Right hindlimb (tissue), 1 donor: ENCODE measurements at places on chromosomes 11 and 22.

DNA sequence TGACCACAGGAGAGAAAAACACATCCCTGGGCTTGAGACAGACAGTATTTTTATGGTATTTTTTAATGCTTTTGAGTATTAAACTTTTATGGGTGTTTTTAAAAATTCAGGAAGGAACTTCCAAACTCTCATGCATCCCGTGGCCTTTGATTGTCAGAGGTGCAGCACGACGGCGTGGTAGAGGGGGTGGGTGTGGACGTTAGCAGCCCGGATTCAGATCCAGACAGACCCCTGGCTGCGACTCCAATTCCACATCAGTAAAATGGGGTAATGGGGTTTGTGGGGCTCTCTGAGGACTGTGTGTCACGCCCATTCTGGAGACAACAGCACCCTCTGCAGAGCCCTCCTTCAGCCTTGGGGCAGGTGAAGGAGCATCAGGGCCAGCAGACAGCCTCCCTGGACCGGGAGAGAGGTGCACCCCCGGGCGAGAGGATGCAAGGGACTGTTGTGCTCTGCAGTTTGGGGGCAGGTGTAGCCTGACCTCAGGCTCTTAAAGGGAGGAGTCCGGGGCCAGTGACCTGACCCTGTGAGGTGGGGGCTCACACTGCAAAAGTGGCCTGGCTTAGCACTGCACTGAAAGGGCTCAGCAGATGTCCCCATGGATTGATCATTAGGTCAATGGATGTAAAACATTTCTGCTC lies 1024.3 kb downstream of the TBC1D22A start:
- DNase-seq = no peak

DNA sequence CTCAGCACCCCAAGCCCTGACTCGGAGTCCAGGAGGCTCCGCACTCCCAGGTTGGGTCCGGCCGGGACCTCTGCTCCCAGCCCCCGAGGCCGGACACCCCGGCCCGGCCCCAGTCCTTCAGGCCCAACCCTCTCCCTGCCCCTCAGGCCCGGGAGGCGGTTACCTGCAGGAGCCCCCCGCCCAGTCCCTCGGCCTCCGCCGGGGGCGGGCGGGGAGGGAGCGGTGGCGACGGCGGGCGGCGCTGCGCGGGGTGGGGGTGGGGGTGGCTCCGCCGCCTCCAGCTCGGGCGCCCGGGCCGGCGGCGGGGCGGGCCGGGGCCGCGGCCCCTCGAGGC lies 310 bp downstream of the TCF20 start:
- no peak for DNase-seq

DNA sequence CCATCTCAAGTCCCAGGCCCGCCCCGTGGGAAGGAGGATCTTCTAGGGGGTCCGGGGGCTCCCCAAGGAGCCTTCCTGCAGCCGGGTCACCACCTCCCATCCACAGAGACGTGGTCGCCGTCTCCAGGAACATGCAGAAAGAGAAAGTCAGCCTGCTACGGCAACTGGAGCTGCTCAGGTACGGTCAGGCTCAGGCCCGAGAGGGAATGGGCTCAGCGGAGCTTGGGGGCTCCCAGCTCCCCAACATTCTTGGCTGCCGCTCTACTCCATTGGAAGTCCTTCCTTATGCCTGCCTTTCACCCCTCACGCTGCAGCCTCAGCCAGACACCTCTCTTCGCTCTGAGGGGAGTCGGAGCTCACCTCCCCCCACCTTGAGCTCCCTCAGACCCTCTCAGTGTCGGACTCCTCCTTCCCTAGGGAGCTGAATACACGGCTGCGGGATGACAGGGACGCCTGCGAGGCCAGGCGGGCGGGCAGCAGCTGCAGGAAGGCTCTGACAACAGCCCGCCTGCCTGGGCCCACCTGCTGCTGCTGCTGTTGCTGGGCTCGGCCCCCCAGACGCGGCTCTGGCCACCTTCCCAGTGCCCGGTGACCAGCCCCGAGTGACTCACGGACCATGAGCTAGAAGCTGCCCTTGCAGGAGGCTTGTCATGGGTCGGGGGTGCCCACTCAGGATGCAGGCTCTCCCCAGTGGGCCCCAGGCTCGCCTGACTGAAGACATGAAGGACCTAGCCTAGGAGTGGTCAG lies 1.5 kb upstream of the CD151 start:
- peak; percentile 73 for DNase-seq

DNA sequence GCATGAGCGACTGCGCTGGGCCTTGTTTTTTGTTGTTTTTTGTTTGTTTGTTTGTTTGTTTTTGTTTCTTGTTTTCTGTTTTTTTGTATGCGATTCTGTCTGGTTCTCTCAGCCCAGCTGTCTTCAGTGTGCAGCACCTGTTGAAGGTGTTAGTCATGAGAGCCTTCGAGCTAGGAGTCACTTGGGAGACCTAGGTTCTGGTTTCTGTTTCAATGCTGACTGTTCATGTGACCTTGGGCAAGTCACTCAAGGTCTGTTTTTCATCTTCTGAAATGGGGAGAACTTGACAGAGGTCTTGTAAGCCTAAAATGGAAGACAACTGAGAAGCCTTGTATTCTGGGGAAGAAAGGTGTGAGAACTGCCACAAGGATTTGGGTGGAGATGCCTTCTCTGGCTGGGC lies 1.8 kb downstream of the DCPS start:
- no peak for DNase-seq

DNA sequence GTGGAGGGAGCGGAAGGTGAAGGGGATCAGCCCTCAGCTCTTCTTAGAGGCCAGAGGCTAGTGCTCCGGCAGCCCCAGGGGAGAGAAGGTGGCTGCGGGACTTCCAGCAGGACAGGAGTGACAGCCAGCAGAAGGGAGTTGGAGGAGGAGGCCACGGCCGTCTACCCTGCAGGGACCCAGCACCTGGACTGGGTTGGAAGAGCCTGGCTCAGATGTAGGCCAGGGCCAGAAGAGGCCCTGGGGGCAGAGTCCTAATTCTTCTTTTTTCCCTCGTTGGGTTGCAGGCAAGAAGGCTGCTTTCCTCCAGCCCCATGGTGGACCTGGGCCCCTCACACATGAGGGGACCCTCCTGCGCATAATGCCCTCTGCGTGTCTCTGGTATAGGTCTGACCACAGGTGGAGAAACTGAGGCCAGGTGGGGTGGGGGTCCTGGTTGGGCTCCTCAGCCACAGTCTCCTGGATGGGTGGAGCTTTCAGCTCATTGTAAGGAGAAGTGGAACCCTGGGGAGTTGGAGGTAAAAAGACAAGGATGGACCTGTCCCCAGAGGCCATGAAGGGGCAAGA lies 2.3 kb upstream of the MCAM start:
- DNase-seq = no peak

DNA sequence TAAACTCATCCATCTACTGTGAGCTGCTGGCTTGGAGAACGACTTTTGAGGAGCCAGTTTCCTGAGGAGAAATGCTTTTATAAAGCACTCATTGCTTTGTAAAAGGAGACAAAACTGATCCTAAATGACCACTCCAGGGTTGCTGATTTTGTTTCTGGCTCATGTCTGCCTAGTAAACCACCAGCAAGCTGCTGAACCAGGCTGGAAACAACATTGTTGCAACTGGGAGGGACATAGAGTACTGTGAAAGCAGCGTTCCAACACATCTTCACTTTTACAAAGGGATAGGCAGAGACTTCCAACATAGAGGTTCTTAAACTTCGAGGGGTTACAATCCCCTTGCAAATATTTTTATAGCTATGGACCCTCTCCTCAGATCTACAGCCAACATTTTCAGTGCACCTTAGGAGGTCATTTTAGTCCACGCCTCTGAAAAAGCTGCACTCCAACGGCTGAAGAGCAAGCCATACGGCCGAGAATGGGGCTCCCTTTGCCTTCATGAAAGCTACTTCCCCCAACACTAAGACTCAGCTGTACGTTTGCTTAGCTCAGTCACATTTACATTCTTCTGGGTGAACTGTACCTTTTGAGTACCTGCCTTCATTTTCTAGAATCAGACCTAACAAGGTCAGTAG lies 54.7 kb downstream of the PANX1 start:
- no peak for DNase-seq

GRCh38 chr22:39364714-39365491 lies 15.1 kb downstream of the SYNGR1 start:
- DNase-seq = peak; percentile 32

GRCh38 chr11:104731890-104732289 lies 166.4 kb downstream of the CASP12 start:
- DNase-seq = no peak

DNA sequence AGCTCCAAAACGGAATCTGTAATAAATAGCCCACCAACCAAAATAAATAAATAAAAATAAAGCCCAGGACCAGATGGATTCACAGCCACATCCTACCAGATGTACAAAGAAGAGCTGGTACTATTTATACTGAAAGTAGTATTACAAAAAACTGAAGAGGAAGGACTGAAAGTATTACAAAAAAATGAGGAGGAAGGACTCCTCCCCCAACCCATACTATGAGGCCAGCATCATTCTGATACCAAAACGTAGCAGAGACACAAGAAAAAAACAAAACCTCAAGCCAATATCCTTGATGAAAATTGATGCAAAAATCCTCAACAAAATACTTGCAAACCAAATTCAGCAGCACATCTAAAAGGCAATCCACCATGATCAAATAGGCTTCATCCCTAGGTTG lies 65.4 kb downstream of the CYP2R1 start:
- no peak for DNase-seq

- DNase-seq = peak; percentile 93
These were observed at the start of gene RCOR2 for GRCh38 chr11:63916837-63917691. RCOR2 (minus strand) TSS chr11:63917164; CDS start chr11:63916456, 708 bp downstream.

DNA sequence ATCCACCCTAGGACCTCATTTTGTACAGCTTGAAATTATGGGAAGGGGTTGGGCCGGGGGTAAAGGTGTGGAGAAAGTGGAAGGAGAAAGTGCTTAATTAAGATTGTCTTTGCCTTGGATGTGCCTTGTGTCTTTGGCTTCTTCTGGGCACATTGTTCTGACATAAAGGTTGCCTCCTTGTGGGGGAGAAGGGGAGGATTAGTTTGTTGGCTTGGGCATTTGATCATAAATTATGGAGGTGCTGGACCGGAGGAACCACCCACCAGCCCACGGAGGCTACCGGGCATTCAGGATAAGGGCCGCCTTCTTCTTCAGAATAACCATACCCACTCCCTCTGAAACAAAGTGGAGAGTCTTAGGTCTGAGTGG lies 1.3 kb downstream of the PAFAH1B2 start:
- DNase-seq = no peak

GRCh38 chr11:121763526-121763925 lies 310.8 kb upstream of the SORL1-AS1 start:
- DNase-seq = no peak

GRCh38 chr22:23147617-23148387 lies 2.5 kb downstream of the RAB36 start:
- DNase-seq = no peak

DNA sequence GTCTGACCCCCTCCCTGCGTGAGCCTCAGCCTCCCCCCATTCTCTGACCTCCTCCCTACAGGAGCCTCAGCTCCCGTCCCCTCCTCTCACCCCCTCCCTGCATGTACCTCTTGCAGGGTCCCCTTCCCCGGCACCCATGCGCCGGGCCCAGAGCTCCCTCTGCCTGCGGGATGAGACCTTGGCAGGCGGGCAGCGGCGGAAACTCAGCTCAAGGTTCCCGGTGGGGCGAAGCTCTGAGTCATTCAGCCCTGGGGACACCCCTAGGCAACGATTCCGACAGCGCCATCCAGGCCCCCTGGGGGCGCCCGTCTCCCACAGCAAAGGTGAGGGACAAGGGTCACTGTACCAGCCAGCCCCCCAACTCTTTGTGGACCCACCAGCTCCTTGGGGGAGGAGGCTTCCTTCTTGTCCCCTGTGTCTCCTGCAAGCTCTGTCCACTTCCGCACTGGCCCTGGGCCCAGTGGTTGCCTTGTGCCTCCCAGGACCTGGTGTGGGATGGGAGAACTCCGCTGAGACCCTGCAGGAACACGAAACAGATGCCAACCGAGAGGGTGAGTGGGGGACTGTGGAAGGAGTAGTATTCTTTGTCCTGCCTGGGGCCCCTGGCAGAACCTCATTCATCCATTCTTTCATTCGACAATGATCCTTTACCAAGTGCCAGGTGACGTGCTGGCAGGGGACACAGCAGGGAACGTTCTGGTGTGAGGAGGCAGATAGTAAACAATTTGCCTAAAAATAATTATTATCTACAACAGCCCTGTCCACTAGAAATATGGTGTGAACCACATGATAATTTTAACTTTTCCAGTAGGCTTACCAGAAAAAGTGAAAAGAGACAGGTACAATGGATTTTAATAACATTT lies 3.7 kb upstream of the RPS6KA4 start:
- DNase-seq = peak; percentile 72

- DNase-seq = no peak
These were observed 414.9 kb downstream of the TBC1D22A start for GRCh38 chr22:47177334-47177815.

DNA sequence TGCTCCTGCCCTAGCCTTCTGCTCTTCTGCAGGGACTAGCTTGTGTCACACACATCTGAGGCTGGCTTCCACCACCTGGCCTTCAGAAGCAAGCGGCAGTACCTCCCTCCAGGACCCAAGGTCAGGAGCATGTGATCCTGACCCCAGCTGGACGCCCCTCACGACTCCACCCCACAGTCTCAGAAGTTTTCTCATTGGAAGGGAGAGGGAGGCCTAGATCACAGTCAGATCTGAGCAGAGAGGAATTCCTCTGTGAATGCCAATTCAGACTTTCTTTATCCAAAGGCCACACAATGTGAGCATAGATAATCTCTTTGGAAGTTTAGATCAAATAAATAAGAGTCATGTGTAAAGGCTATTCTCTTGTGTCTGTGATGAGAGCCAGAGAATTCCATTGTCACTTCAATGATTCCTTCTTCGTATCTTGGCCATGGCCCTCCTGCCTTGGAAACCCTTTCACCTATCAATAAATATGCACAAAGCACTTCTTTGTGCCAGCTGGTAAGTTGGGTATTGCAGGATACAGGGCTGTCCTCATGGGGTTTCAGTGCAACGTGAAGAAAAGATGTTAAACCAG lies 142.9 kb downstream of the SNX19 start:
- no peak for DNase-seq

DNA sequence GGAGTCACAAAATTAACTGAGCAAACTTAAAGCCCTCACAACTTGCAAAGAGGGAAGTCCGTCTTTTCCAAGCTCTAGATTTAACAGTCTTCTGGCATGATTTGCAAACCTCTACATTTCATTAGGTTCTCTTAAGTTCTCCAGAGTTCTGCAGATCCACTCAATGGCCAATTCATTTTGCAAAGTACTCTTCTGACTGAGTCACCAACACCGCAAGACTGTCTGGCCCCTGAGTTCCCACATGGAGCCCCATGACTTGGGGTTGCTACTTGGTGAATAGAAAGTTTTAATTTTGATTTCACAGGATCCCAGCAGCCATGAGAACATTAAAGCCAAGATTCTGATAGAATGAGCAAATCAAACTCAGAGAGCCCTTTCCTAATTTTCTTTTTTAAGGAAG lies 134.5 kb downstream of the PLEKHA7 start:
- no peak for DNase-seq

GRCh38 chr22:41057076-41057475 lies 35.3 kb upstream of the EP300 start:
- no peak for DNase-seq

DNA sequence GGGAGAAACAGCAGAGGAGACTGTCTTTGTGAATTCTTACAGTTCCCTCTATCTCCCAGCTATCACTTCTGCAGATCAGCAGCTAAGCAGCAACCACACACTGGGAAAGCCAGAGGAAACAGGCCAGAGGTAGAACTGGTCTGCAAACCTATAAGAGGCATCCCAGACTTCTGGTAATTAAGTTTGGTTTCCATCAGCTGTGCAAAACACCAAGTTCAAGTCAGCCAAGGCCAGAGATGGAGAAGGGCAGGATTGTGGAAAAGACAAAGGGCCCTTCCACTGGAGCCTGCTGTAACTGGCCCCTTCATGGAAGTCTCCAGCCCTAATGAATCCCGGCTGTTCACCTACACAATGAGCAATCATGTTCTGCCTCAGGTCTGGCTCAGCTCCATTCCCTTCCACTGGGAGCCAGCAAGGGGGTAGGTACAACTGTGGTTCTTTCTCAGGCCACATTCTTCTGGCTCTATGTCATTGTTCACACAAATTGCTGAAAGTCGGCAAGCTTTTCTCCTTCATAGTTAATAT lies 4.6 kb upstream of the PAMR1 start:
- DNase-seq = no peak
